ENCODE measurements at places on chromosomes 1 and 21. TPM values are rescaled to one million over a fixed set of nuclear protein-coding genes. Genes with fewer than 3 reads are reported as not detected.

Gene FCRL6
- 0.60 TPM for total RNA-seq

DNA sequence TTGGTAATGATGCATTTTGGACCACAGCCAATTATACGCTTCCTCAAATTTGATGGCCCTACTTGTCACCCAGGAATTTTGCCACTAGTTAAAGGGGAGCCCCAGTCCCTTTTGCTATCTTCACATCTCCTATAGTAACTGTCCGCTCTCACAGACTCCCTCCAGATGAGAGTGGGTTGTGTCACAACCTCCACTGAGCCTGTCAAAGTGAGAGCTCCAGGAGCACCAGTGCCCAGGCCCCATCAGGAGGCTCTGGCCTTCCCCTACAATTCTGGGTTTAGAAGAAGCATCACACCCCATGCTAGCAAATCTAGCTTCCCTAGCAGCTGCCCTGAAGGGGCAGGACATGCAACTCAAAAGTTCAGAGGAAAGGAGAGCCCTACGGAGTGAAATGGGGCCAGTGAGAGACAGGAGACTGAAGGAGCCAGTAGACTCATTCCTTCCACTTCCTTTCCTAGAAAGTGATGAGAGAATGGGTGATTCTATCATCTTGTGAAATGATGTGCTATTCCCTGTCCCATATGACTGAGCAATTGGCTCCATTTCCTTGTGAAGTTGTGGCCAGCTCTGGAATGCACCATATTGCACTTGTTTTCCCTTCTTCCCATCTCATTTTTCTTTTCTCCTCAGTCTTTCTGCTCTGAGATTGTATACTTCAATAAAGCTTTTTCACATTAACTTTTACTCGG, 541.3 kb downstream of the DPYD start:
- no peaks in the 10 kb centered on the region for H3K36me3 ChIP-seq
- no peak for DNase-seq
- peaks cover under 1% of the 10 kb centered on the region for H3K27me3 ChIP-seq
- peaks cover 1% of the 10 kb centered on the region for H3K4me1 ChIP-seq

DNA sequence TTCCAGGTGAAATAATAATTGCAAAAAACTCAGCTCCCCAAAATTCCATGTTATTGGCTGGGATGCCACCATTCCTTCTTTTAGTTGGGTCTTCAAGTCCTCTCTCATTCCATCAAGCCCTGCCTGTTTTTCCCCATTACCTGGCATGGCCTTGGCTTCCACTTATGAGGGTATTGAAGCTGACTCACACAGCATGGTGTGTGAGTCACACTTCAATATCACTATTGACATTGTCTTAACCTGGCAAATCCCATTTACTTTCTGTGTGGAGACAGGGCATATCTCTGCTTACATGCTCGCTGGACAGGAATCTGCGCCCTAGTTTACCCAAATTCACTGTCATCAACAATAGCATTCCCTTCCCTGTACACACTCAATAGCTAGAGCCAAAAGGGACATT, 1806.8 kb downstream of the BRINP3 start:
- H3K27me3 ChIP-seq: no peaks in the 10 kb centered on the region
- DNase-seq: no peak
- H3K4me1 ChIP-seq: no peaks in the 10 kb centered on the region
- no peak overlapping the region for H3K27ac ChIP-seq
- H3K36me3 ChIP-seq: no peaks in the 10 kb centered on the region

DNA sequence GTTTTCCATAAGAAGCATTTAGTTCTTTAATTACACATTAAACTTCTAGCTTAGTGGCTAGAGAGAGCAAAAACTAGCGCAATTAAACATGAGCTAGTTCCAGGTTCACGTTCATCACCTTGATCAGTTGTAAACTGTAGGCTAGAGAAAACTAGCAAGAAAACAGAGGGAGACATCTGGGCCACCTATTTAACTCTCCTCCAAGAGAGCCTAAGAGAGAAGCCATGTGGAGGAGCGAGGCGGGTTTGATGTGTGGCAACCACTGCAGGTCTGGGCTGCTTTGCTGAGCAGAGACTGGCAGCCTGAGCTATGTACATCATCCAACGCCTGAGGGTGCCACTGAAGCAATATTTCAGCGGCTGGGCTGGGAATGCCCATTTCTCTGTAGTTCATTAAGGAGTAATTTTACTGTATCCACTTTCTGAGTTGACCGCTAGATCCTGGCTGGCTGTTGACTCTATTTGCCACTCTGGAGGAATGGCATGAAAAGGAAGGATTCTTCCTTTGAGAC, 252.9 kb downstream of the DYRK1A start:
- H3K27me3 ChIP-seq: peaks cover 2% of the 10 kb centered on the region
- DNase-seq: no peak

GRCh38 chr1:65495137-65495536, 74.7 kb downstream of the LEPR start:
- no peaks in the 10 kb centered on the region for H3K36me3 ChIP-seq
- DNase-seq: no peak
- no peaks in the 10 kb centered on the region for H3K27me3 ChIP-seq
- H3K4me1 ChIP-seq: peaks cover 22% of the 10 kb centered on the region
- no peak overlapping the region for H3K27ac ChIP-seq

Gene PROK1
- 0.95 TPM for total RNA-seq

DNA sequence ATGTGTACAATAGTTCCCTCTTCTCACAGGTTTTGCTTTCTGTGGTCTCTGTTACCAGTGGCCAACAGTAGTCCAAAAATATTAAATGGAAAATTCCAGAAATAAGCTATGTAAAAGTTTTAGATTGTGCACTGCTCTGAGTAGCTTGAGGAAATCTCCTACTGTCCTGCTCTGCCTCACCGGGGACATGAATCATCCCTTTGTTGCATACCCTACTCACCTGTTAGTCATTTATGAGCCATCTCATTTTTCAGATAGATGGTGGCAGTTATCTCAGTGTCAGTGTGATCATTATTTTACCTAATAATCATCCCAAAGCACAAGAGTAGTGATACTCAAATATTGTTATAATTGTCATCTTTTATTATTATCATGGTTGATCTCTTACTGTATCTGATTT, 688.1 kb downstream of the PLA2G4A start:
- no peak overlapping the region for H3K27ac ChIP-seq
- H3K4me1 ChIP-seq: no peaks in the 10 kb centered on the region
- no peak for DNase-seq
- no peaks in the 10 kb centered on the region for H3K36me3 ChIP-seq
- no peak overlapping the region for H3K4me3 ChIP-seq

GRCh38 chr1:44624268-44624901, 49.9 kb downstream of the TMEM53 start:
- H3K36me3 ChIP-seq: no peaks in the 10 kb centered on the region
- H3K4me3 ChIP-seq: no peak overlapping the region
- peaks cover 27% of the 10 kb centered on the region for H3K27me3 ChIP-seq
- DNase-seq: no peak
- no peak overlapping the region for H3K27ac ChIP-seq

- H3K4me1 ChIP-seq: peaks cover 34% of the 10 kb centered on the region
- no peak for DNase-seq
- no peaks in the 10 kb centered on the region for H3K27me3 ChIP-seq
- H3K4me3 ChIP-seq: no peak overlapping the region
- H3K36me3 ChIP-seq: peaks cover 14% of the 10 kb centered on the region
These were observed 46.4 kb upstream of the BMP8B start for GRCh38 chr1:39835110-39835509.

DNA sequence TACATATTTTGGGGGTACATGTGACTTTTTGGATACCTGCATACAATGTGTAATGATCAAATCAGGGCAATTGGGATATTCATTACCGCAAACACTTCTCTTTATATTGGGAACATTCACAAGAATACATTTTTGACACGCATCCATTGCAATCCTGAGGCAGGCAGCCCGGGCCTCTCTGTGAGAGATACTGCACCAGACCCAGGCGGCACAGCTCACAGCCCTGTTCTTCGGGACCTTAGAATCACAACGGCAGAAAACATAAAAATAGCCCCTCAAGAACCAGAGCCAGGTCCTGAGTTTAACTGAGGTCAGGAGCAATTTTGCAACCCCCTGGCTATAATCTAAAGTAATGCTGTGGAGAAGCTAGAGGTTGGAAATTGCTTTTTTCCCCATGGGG, 90.8 kb upstream of the PGBD5 start:
- peaks cover 67% of the 10 kb centered on the region for H3K27me3 ChIP-seq
- H3K4me1 ChIP-seq: no peaks in the 10 kb centered on the region
- H3K36me3 ChIP-seq: no peaks in the 10 kb centered on the region
- H3K4me3 ChIP-seq: no peak overlapping the region
- DNase-seq: no peak

GRCh38 chr1:227058321-227058751, 118.2 kb downstream of the COQ8A start:
- H3K4me3 ChIP-seq: no peak overlapping the region
- H3K36me3 ChIP-seq: peaks cover 19% of the 10 kb centered on the region
- no peak for DNase-seq
- H3K27me3 ChIP-seq: no peaks in the 10 kb centered on the region

Gene CELA3A
- not detected for total RNA-seq

Gene RNU1-4
- total RNA-seq: 3,937 TPM

GRCh38 chr1:115757326-115757725, 11.2 kb downstream of the CASQ2 start:
- DNase-seq: no peak
- H3K27ac ChIP-seq: no peak overlapping the region
- H3K4me1 ChIP-seq: peaks cover 27% of the 10 kb centered on the region

- no peak overlapping the region for H3K27ac ChIP-seq
- peaks cover 8% of the 10 kb centered on the region for H3K36me3 ChIP-seq
- H3K4me1 ChIP-seq: peaks cover 51% of the 10 kb centered on the region
- no peak for DNase-seq
These were observed 3.2 kb downstream of the ANGPTL1 start for GRCh38 chr1:178867670-178868069.

GRCh38 chr1:156247460-156248322, at the start of gene PAQR6:
PAQR6 (minus strand) TSS chr1:156248056; CDS start chr1:156246731, 1,325 bp downstream.
- H3K27me3 ChIP-seq: no peaks in the 10 kb centered on the region
- no peak for DNase-seq
- no peak within 1 kb of the TSS for H3K4me3 ChIP-seq
- peak within 1 kb of the TSS; percentile 16 for H3K27ac ChIP-seq
- H3K4me1 ChIP-seq: peaks cover 4% of the 10 kb centered on the region
- peaks cover 8% of the 10 kb centered on the region for H3K36me3 ChIP-seq

GRCh38 chr1:117661027-117661426, 55.2 kb downstream of the TENT5C start:
- H3K4me1 ChIP-seq: no peaks in the 10 kb centered on the region
- no peak overlapping the region for H3K27ac ChIP-seq
- H3K4me3 ChIP-seq: no peak overlapping the region
- no peak for DNase-seq
- H3K36me3 ChIP-seq: no peaks in the 10 kb centered on the region

DNA sequence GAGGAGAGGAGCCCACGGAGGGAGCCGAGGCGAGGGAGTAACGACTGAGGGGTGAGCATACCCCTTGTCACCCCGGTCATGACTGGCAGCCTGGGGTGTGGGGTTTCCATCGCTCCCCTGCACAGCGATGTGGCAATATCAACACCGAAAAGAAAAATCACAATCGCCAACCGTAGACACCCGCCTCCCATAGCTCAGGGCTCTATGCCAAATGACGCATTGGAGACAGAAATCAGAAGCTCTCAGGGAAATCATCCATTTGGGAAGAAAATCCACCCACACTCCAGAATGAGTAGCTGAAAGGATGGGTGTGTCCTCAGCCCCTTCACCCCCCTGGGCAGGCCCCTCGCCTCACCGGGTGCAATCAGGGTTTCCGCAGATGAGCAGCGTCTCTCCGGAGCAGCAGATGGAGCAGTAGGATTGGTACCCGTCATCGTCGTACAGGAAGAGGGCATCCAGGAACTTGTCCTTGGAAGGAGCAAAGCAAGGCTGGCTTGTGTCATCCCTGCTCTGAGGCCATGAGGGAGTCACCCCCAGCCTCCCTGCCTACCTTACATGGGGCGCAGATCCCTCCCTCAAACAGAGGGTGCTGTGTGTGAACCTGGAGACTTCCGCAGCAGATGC, 2.5 kb downstream of the DNMT3L start:
- no peaks in the 10 kb centered on the region for H3K36me3 ChIP-seq
- H3K27me3 ChIP-seq: no peaks in the 10 kb centered on the region
- no peak for DNase-seq
- no peak overlapping the region for H3K27ac ChIP-seq
- peaks cover 5% of the 10 kb centered on the region for H3K4me1 ChIP-seq

DNA sequence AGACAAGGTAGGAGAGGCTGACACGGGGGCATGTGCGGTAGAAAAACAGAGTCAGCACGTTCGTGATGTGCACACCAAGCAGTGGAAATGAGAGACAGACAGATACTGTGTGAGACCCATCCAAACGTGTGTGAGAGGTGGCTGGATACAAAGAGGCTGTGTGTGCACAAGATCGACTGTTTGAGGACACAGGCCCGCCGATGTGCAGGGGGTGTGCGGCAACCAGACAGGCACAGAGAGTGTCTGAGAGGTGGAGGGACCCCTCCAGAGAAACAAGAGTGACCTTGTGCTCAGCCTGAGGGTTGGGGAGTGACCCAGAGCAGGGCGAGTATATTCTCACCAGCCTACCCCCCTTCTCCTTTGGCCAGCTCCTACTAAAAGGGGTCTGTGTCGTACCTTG, 97.8 kb upstream of the IPO9 start:
- H3K4me1 ChIP-seq: peaks cover 27% of the 10 kb centered on the region
- H3K36me3 ChIP-seq: no peaks in the 10 kb centered on the region
- no peak for DNase-seq
- no peaks in the 10 kb centered on the region for H3K27me3 ChIP-seq

DNA sequence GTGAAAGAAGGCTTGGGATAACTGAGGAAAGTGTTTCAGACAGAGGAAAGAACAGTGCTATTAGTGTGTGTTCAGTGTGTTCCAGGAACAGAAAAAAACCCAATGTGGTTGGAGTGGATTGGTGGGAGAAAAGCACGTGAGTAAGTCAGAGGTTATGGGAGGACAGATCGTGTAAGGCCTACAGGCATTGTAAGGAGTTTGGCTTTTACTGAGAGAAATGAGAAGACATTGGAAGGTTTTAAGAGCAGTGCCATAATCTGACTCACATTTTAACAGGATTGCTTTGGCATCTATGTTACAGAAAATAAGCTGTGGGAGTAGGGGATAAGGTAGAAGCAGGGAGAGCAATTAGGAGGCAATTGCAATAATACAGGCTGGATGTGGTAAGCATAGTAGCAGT, 4.8 kb downstream of the ARPC5 start:
- DNase-seq: no peak
- H3K36me3 ChIP-seq: peaks cover 24% of the 10 kb centered on the region
- H3K4me1 ChIP-seq: peaks cover 37% of the 10 kb centered on the region
- peak overlapping the region; percentile 52 for H3K27ac ChIP-seq
- no peak overlapping the region for H3K4me3 ChIP-seq

- peak overlapping the region; percentile 83 for H3K27ac ChIP-seq
- no peak for DNase-seq
- peaks cover 27% of the 10 kb centered on the region for H3K4me1 ChIP-seq
- H3K36me3 ChIP-seq: peaks cover 16% of the 10 kb centered on the region
- H3K27me3 ChIP-seq: no peaks in the 10 kb centered on the region
These were observed 208.1 kb downstream of the PATJ start for GRCh38 chr1:61950418-61950817.
